ENCODE measurements at places on chromosomes 7 and 10.

DNA sequence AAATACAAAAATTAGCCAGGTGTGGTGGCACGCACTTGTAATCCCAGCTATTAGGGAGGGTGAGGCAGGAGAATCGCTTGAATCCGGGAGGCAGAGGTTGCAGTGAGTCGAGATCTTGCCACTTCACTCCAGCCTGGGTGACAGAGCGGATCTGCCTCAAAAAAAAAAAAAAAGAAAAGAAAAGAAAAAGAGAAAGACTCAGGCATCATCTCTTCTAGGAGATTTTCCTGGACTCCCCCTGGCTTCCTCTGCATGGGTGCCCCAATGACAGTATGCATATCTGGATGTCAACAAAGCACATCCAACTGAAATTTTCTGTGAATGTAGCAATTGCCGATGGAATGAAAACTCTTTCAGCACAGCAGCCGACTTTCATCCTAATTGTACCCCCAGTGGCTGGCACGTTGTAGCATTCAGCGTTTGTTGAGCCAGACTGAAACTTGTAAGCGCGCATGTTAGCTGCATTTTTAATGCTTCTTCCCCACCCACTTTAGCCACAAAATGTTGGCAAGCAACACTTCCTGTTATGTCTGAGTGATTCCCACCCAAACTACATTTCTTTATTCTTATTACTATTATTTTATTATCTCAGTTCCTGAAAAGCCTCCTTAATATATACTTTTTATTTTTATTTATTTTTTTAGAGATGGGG, 70.2 kb downstream of the PRTFDC1 start:
- peak; percentile 83 for DNase-seq

DNA sequence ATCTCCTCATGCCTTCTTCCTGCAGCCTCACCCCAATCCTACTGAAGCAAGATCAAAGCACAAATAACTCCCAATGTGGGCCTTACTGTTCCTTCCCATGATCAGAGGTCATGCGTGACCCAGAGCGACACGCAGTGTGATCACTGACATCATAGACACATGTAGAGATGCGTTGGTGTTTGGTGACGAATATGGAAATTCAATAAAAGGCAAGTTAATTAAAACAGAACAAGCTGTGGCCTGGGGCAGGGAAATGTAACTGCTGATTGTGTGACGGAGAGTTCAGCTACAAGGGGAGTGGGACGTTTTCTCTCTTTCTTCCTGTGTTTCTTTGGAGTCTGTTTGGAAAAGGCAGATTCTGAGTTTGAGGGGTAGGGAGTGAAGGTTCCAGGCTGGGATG, 34.8 kb upstream of the CARD11 start:
- DNase-seq: no peak

DNA sequence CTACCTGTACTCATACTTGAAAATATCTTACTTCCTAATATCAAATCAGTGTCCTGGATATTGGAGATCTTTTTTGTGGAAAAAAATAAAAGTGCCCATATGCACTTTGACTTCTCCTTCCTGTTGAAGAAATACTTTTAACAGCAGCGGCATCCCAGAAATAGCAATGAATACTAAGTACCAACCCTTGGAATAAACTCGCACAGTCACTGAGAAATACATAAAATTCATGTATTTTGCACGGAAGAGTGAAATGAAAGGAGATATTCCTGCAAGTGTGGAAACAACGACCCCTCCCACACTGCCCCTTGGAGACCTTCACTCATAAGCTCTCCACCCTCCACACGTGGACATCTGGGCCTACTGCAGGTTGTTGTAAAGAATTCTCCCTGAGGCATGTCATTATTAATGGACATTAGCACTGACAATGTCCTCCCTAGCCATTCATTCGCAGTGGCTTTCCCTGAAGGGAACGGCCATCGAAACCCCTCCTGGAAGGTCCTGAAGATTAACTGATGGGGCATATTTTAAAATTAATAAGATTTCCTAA, 407.6 kb upstream of the PFKP start:
- DNase-seq: no peak

- no peak for DNase-seq
Measured at GRCh38 chr10:49310460-49310859, 11.5 kb downstream of the C10orf71 start.

- DNase-seq: no peak
Measured at GRCh38 chr10:19983880-19984565, 167.8 kb downstream of the PLXDC2 start.

DNA sequence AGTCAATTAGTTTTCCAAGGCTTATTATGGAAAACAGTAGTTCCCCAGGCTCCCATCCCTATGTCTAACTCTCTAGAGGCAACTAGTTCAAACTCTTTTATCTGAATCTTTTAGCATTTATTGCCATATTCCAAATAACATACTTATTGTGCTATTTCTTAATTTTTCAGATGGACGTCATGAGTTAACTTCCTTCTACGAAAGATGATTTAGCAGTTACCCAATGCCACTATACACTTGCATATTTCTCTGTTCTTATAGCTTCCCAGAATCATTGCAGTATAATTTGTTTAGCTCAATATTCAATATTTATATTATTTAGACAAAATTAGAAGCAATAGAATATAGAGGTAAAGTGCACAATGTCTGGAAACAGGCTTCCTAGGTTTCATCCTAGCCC, 52.8 kb downstream of the REEP3 start:
- no peak for DNase-seq
